ENCODE measurements at places on chromosomes 11 and 22.

GRCh38 chr11:93394488-93394887, 63.9 kb downstream of the DEUP1 start:
- DNase-seq = no peak

DNA sequence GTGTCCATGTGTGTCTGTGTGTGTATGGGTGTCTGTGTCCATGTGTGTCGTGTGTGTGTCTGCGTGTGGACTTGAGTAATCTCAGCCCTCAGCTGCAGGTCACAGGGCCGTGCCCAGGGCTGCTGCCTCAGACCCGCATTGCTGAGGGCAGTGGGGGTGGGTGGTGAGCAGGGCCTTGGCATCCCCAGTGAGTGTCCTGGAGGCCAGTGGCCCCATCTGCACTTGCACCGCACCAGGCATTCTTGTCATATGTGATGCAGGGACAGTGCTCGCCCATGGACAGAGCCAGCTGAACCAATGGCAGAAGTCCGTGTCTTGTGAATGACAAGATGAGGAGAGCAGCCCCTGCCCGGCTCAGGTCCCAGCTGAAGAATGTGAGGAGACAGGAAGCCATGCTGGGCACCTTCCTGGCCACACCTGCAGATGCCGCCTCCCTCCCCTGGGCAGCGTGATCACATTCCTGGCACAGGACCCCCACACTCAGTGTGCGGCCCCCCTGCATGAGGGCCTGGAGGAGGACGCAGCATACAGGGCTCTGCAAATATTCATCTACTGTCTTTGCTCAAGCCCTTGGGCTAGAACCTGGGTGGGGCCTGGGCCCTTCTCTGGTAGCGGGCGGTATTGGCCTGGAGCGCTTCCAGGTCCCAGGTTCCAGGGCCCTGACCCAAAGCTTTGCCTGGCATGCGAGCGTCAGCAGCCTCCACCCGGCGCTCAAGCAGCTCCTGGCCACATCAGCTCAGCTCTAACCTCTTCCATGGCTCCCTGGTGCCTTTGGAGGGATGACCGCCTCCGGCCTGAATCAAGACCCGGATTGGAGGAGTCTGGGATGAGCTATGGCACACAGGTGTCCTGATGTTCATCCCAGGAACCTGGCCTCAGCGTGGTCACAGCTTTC, 3.9 kb downstream of the ALDH3B2 start:
- DNase-seq = no peak

- DNase-seq = no peak
These were observed 1.6 kb downstream of the FGF19 start for GRCh38 chr11:69702239-69702691.

GRCh38 chr11:17601256-17601671, 54.2 kb downstream of the OTOG start:
- no peak for DNase-seq

DNA sequence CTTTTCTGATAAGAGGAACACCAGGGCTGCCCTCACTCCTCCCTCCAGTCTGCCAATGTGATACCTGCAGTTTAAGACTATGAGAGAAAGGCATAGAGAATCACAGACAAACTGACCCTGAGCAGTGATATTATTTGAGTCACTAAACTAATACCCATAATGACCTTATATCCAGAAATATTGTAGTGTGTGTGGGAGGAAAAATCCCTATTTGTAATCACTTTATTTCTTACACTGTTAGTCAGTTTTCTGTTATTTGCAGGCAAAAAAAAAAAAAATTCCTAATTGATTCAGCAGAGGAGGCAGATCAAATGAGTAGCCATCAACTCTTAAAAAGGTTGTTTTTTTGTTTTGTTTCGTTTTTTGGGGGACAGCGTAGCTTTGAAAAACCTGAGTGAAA, 82.5 kb downstream of the MAML2 start:
- no peak for DNase-seq

DNA sequence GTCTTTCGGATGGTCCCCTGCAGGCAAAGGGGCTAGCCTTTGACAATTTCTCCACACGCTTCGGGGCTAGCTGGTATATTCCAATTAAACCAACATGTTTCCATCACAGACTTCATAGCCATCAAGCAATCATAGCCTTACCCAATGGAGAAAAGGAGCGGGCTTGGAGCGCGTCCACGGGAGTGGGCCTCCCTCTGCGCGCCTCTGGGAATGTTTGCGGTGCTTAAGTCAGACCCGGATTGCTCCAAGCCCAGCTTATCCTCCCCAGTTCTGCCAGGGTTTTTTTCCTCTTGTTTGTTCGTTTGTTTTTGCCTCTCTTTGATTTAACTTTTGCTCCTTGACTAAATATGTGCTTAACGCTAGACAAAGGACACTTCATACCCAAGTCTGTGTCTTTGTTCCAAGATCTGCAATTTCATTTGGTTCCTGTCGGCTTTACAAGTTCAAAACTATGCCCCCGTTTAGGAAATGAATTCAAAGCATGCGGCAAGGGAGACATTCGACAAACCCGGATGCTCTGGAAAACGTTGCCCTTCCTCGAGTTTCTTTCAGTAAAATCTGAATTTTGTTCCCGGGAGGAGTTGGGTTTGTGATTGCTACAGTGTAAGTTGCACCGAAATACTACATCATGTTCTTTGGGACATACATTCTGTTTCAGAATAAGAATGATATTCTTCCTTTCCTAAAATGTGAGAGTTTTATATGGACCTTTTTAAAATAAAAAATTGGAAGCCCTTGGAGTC, 1.0 kb upstream of the GLB1L2 start:
- no peak for DNase-seq

GRCh38 chr11:70689764-70690163, 291.4 kb downstream of the CTTN start:
- DNase-seq = no peak

GRCh38 chr11:64216879-64217278, 9.1 kb downstream of the TRPT1 start:
- no peak for DNase-seq
